NCI-H2081 treated with DMSO at 0.1 percent for 48 hours (cell line): ENCODE measurements at places on chromosomes 4 and X.

- no peak for DNase-seq
These were observed 33.3 kb upstream of the TLL1 start for GRCh38 chr4:165839615-165840333.

DNA sequence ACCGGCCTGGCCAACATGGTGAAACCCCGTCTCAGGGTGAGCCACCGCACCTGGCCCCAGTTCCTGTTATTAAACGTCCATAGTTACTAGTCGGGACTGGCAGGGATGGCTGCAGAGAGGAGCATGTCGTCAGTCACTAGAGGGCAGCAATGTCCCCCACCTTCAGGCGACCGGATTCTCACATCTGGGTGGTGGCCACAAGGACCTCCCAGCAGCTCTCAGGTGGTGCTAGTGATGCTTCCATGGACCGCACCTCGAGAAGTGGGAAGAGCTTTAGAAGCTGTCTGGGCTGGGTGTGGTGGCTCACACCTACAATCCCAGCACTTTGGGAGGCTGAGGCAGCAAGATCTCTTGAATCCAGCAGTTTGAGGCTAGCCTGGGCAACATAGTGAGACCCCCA lies 13.3 kb upstream of the IL3RA start:
- DNase-seq: no peak

- DNase-seq: no peak
These were observed 32.7 kb upstream of the NKRF start for GRCh38 chrX:119638725-119639471.

DNA sequence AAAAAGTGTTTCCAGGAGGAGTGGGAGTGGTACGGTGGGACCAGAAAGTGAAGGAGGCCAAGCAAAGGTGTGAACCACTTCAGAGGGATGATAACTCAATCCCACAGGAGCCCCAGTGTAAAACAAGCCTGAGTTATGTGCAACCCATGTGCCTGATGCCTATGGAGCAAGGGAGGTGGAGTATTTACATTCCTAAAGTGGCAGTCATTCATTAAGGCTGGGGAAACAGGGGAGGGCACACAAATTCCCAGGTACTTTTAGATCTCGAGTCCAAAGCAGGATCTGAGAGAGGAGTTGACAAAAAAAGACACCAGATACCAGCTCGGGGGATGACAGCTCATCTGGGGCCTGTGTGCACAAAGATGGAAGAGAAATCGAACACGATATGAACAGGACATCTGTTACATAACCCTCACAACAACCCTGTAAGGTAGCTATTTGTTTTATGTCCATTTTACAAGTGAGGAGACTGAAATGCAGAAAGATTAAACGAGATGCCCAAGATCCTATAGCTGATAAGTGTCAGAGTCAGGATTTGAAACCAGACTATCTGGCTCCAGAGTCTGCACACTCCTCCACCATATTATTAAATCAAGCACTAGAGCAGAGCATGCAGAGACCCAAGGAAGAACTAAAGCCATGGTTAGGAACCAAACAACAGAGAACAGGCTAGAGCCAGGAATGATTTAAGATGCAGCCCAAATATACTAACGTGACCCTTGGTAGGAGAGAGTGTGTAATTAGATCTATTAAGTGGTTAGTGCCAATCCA lies 91.9 kb upstream of the MAPK10 start:
- DNase-seq: no peak

DNA sequence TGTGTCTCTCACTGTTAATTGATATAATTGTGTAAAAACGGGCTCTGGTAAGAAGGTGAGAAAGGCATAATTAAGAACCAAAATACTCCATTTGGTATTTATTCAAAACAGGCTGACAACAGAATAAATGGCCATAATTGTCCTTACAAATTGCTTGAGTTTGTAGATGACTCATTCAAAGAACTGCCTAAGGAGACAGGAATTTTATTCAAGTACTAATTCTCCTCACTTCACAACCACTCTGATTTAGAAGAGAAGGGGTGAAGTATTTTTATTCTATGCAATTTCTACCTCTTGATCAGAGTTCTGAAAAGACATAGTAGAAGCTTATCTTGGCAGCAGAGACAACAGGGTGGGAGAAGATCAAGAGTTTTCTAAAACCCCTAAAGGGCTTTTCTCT lies 43.1 kb downstream of the ATP11C start:
- no peak for DNase-seq
